ENCODE measurements at places on chromosomes 13 and 19. TPM values are rescaled to one million over a fixed set of nuclear protein-coding genes. Genes with fewer than 3 reads are reported as not detected.

NANOS3 gene
- 1.6 TPM for total RNA-seq

ZNF93 gene
- 29.1 TPM for total RNA-seq

IL27RA gene
- 11.1 TPM for total RNA-seq

BCL3 gene
- total RNA-seq: 7.6 TPM

NCR1 gene
- total RNA-seq: 5.4 TPM

FUT1 gene
- not detected for total RNA-seq

PSMD8 gene
- 273 TPM for total RNA-seq

NOVA2 gene
- total RNA-seq: not detected

PSG3 gene
- total RNA-seq: not detected

PRPF31 gene
- 78.8 TPM for total RNA-seq

SIGLEC12 gene
- not detected for total RNA-seq

MICOS13 gene
- total RNA-seq: 70.3 TPM

PEAK3 gene
- not detected for total RNA-seq

SIRT6 gene
- 19.0 TPM for total RNA-seq

MYO9B gene
- total RNA-seq: 25.0 TPM

FPR3 gene
- total RNA-seq: not detected

CGB5 gene
- 35.7 TPM for total RNA-seq

RGL3 gene
- not detected for total RNA-seq

ARHGAP35 gene
- 20.3 TPM for total RNA-seq

DHRS12 gene
- 0.27 TPM for total RNA-seq

KASH5 gene
- total RNA-seq: not detected

ZNF493 gene
- total RNA-seq: 10.1 TPM

RASIP1 gene
- total RNA-seq: 0.17 TPM

HRC gene
- not detected for total RNA-seq

ZNF446 gene
- 16.4 TPM for total RNA-seq

SPATA13 gene
- 14.6 TPM for total RNA-seq

IGFL2 gene
- not detected for total RNA-seq

NUFIP1 gene
- 6.0 TPM for total RNA-seq

DAND5 gene
- total RNA-seq: not detected

APC2 gene
- total RNA-seq: not detected

LRFN3 gene
- total RNA-seq: 1.2 TPM

TLE2 gene
- 0.03 TPM for total RNA-seq

CRTC1 gene
- total RNA-seq: 0.40 TPM

TMEM86B gene
- total RNA-seq: 0.95 TPM

PIK3R2 gene
- total RNA-seq: 6.5 TPM

MYO1F gene
- 0.24 TPM for total RNA-seq

FXYD1 gene
- total RNA-seq: not detected

SHANK1 gene
- 2.4 TPM for total RNA-seq

FCAR gene
- total RNA-seq: not detected

SLC25A41 gene
- not detected for total RNA-seq

FAM124A gene
- 0.46 TPM for total RNA-seq

CAPN12 gene
- total RNA-seq: not detected

NOTCH3 gene
- total RNA-seq: 1.0 TPM

SLAIN1 gene
- 6.7 TPM for total RNA-seq

FBN3 gene
- not detected for total RNA-seq

ZNF14 gene
- 5.4 TPM for total RNA-seq

SIGLEC10 gene
- total RNA-seq: not detected
